ENCODE measurements at places on chromosomes 6 and 20. TPM values are rescaled to one million over a fixed set of nuclear protein-coding genes. Genes with fewer than 3 reads are reported as not detected.

Gene ADTRP
- polyA plus RNA-seq, result 2.2 TPM

Gene ANKRD66
- polyA plus RNA-seq, result not detected

Gene REM1
- not detected for polyA plus RNA-seq

Gene CARMIL1
- 1.1 TPM for polyA plus RNA-seq

Gene COL21A1
- polyA plus RNA-seq, result not detected

Gene C6orf58
- not detected for polyA plus RNA-seq

Gene LY6G6C
- not detected for polyA plus RNA-seq

Data from IgD-negative memory B cell (primary cell).